Adipocyte (in vitro differentiated cells): ENCODE measurements at places on chromosomes 13 and 19.

GRCh38 chr19:48826606-48827020 is 9.7 kb downstream of the HSD17B14 start:
- DNase-seq, result no peak

GRCh38 chr19:22935151-22935550 is 67.8 kb downstream of the ZNF728 start:
- DNase-seq, result no peak

GRCh38 chr13:46202966-46203365 is 8.8 kb upstream of the LRRC63 start:
- DNase-seq, result no peak

DNA sequence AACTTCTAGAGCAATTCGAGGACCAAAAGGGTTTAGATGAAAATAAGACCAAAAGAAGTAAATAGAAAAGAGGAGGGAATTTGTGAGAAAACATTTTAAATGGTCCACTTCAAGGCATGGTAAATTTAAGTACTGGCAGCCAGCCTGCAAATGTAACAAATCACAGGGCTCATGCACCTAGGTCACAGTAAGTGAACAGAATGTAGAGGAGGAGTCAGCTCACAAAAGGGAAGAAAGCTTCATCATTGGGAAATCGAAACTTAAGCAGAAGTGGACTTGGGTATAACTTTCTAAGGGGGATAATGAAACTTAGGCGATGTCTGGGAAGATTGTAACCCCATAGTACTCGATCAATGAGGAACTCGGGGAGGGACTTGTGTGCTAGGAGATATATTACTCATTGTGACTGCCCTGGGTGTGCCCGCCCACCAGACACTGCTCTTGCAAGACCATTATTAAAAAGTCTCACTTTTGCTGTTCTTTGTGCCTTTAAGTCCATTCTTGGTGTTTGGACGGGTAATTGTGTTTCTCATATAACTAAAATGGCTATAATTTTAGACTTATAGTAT is 1053.6 kb upstream of the MIR17HG start:
- DNase-seq, result no peak

GRCh38 chr13:48731001-48731658 is 77.4 kb downstream of the CYSLTR2 start:
- DNase-seq, result peak; percentile 12

DNA sequence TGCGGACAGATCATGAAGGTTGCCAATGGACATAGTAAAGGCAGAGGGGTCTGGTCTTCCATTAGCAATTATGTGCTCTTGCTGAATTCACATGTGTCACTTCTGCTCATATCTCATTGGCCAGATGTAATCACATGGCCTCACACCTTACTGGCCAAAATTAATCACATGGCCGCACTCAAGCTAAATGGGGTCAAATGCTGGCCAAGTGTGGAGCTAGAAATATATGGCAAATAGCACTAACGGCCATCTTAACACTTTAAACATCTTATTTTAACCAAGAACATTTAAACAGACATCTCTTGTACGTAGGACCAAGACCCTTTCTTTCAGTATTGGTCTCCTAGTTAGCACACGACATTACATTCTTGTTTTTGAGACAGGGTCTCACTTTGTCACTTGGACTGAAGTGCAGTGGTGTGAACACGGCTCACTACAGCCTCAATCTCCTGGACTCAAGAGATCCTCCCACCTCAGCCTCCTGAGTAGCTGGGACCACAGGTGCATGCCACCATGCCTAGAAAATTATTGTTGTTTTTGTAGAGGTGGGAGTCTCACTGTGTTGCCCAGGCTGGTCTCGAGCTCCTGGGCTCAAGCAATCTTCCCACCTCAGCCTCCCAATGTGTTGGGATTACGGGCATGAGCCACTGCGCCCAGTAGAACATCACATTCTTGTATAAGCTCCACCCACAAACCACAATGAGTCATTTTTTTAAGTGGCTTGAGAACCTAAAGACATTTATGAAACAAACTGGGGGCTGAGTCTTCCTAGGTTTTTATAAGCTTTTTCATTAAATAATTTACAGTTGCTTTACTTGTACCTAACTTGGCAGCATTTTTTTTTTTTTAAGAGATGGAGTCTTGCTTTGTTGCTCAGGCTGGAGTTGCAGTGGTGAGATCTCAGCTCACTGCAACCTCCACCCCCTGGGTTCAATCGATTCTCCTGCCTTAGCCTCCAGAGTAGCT is 2.9 kb upstream of the PTOV1 start:
- DNase-seq, result peak; percentile 68

- DNase-seq, result no peak
These were observed 26.9 kb downstream of the PCCA start for GRCh38 chr13:100115693-100116254.

- peak; percentile 68 for DNase-seq
These were observed 600 bp downstream of the UBE2S start for GRCh38 chr19:55406826-55407549.

- no peak for DNase-seq
These were observed 36.1 kb downstream of the IRS2 start for GRCh38 chr13:109750221-109750775.

- no peak for DNase-seq
These were observed 69.6 kb downstream of the ACSBG2 start for GRCh38 chr19:6204866-6205723.

DNA sequence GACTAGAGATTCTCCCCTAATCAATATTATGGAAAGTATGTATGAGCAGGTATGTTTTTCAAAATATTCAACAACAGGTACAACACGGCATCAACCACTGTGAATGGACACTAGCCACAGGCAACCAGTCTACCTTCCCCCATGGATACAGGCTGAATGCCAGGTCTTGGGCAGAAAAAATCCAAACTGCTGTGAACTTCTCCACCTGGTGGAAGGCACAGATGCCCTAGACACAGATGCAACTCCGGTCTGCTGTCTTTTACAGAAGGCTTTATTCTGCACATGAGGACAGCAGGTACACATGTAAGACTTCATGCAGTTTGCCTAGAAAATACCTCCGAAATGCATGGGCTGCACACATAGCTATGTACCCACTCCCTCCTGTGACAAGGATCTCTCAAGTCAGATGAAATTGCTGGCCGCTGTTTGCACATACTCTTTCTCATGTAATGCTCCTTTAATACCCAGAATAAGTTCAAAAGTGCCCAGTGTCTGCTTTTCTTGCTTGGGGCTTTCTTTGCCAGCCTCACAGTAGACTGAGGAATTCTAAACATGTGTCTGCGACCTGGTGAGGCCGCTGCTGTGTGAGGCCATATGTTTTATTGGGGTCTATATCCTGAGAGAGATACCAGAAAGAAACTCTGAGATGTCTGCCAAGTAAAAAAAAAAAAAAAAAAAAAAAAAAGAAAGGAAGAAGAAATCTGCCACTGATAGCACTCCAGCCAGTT is 325.9 kb downstream of the FOXO1 start:
- no peak for DNase-seq

GRCh38 chr13:20144141-20144850 is 16.6 kb downstream of the GJA3 start:
- DNase-seq, result no peak

DNA sequence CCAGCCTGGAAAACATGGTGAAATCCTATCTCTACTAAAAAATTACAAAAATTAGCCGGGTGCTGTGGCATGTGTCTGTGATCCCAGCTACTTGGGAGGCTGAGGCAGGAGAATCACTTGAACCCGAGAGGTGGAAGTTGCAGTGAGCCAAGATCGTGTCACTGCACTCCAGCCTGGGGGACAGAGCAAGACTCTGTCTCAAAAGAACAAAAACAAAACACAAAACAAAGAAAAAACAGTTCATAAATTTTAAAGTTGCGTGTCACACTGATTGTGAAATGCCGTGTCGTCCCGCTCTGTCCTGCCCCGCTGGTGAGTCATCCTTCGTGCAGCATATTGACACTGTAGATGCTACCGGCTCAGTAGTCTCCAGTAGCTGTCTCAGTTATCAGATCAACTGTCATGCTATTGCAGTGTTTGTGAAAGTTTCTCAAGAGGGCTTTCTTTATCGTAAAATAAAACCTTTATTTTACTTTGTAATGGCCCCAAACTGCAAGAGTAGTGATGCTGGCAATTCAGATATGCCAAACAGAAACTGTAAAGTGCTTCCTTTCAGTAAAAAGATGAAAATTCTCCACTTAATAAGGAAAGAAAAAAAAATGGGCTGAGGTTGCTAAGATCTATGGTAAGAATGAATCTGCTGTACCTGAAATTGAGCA is 36.4 kb upstream of the IGFL1 start:
- DNase-seq, result peak; percentile 90

- DNase-seq, result no peak
These were observed 330.2 kb downstream of the TEX29 start for GRCh38 chr13:111650626-111651025.

GRCh38 chr19:37999309-38000213 is 92.6 kb downstream of the SIPA1L3 start:
- peak; percentile 86 for DNase-seq
